Stimulated activated CD4-positive, alpha-beta T cell treated with anti-CD3 and anti-CD28 coated beads, Interleukin-15, amount 100 ng/mL, for 1 hour (primary cell): ENCODE measurements at places on chromosomes 6 and 20.

DNA sequence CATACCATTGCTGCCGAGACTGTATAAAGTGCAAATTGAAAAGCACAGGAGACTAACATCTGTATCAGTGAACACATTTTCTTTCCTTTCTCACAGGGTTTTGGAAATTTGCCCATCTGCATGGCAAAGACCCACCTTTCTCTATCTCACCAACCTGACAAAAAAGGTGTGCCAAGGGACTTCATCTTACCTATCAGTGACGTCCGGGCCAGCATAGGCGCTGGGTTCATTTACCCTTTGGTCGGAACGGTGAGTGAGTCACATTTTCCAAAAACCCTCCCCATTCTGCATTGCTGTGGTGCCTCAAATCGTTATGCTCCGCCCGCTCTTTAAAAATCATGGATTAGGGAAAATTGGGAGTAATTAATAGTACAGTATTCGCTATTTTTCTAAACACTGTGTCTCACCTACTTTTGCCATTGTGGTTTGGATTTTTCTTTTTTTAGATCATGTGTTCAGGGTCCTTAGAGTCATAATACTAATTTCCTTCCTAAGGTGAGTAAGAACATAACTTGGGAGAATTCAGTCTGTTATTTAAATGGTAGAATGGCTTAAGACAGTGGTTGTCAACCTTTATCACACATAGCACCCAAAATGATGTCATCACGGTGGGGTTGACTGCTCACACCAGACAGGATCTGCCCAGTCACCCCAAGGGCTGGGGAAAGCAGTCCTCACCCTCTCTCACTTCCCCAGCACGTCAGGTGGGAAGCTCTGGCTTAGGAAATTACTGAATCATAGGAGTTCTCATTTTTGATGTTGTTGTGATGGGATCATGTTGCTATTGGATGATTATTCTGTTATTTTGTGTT, 171.6 kb downstream of the MTHFD1L start:
- DNase-seq: no peak

DNA sequence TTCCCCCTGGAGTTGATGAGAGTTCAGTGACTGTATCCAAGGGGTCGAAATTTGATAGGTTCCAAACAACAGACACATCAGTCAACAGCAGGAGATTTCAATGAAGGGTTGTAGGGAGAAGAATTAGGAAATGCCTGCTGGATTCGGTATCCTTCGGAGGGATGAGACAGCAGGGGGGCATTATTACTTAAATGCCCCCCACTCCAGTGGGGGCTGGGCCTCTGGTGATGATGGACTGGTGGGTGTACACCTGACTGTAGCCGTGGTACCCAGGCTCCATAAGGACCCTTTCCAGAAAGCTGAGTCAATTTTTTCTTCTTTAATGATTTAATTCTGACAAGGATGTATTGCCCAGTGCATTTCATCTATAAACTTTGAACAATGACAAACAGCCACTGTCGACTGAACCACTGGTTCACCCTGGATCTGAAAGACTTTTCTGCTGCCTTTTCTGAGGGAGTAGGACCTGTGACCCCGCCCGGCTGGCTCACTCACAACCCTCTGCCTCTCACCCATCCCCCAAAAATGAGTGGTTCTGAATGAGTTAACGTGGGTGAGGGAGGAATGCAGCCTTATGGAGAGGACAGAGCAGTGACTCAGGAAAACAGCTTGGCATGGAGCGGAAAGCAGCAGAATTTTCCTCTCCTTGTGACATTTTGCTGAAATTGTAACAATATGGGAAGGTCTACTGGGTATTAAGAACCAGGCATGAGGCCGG, 41.0 kb downstream of the ZMYND8 start:
- no peak for DNase-seq

DNA sequence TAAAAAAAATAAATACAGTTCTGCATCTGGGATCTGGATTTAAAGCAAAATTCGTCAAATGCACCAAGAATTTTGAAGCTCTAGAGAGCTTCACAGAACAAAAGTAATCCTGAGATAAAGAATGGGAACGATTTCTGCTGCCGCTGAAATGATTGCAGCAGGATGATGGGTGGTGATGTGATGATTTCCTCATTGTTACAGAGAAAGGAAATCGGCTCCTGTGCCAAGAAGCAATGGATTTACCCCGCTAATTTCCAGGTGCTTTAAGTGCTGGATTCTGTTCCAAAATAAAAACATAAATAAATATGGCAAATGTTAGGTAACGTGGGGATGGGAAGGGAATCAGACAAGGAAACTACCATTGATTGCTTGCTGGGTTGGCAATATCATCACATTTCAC, 1067.9 kb upstream of the MAP3K7 start:
- no peak for DNase-seq

DNA sequence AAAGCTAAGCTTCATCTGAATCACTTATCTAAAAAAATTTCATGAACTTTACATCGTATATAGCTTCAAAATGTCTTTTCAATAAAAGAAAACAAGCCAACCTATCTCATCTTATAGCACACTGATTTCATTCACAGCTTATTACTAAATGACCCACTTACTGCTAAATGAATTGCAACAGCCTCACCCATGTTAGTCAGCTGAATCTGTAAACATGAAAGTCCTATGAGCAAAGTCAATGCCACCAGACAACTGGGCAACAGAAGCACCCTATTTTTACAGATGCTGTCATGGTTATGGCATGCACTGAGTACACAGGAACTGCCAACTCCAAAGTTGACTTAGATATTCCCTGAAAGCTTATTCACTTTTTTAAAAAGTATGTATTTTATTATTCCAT, 41.2 kb upstream of the DST start:
- no peak for DNase-seq

DNA sequence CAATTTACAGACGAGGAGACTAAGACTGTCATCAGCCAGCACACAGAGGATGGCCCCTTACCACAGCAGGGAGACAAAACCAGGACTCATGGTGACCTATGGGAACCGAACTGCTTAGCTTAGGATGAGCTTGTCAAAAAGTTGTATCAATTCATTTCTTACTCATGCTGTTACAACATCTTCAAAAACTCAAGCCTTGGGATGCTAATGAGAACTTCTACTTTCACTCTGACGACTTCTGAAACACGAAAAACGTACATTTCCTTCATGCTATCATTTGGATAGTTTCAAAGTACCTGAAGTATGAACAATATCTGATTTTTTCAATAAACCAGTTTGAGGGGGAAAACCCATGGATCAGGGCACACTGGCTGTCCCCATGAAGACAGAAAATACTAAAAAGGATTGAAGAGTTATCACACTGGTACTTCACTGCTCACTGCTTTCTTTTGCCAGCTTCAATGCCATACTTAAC, 31.9 kb downstream of the HIVEP2 start:
- DNase-seq: no peak

DNA sequence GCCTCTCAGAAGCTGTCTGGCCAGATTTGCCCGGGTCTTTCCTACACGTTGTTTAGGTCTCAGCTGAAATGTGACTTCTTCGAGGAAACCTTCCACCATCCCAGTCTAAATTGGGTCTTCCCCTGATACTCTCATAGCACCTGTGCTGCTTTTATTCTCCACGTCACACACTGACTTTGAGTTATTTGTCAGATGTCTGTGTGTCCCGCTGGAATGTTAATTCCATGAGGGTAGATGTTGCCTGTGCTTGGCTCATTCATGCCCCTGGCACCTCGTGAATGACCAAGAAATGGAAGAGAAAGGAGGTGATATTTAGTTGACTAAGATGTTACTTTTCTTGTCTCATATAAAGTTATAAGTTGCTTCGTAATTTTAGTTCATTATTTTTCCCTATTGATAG, 197.8 kb downstream of the TMEM242 start:
- DNase-seq: no peak

DNA sequence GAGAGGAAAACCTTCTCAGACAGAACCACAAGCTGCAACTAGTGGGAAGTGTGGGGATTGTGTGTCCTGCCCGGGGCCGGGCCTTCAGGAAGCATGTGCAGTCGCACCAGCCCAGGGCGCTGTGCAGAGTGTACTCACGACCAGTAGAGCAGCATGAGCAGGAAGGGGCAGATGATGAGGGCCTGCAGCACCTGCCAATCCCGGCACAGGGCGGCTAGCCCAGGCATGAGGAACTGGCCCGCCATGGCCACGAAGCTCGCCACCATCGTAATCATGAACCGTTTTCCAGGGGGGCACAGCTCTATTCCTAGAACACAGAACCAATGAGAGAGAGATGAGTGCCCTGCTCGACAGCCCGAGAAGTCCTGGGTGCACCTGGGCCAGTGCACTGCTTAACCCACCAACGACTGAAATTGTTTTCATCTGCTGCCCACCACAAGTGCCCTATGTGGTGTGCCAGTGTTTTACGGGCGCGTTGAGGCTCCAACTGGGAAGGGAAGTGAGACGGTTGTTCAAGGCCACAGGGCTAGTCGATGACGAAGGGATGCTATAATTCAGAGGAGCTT, 65.0 kb downstream of the PSMG4 start:
- no peak for DNase-seq

- no peak for DNase-seq
These were observed 11.8 kb upstream of the FERMT1 start for GRCh38 chr20:6134592-6134991.

- DNase-seq: no peak
These were observed 41.7 kb downstream of the PLN start for GRCh38 chr6:118589649-118590365.

DNA sequence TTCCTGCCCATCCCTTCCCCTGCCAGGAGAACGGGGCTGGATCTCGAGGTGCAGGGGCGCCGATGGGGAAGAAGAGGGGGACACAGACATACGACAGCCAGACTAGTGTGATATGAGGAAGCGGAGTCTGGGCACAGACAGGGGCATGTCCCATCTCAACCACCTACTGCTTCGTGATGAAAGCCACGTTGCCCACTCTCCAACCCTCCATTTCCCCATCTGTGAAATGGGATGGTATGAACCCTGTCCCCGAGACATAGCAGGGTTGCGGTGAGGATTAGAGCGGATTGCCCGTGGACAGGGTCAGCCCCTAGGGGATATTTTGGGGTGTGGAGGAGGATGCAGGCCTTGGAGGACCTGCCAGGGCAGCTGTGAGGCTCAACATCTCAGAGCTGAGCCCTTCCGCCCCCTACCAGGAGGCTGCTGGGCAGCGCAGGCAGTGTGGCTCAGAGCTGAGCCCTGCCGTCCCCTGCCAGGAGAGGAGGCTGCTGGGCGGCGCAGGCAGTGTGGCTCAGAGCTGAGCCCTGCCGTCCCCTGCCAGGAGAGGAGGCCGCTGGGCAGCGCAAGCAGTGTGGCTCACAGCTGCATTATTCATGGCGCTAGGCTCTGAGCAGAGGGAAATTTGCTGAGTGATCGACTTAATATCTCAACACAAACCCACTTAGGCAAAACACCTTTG, 71.7 kb downstream of the GRM4 start:
- no peak for DNase-seq

DNA sequence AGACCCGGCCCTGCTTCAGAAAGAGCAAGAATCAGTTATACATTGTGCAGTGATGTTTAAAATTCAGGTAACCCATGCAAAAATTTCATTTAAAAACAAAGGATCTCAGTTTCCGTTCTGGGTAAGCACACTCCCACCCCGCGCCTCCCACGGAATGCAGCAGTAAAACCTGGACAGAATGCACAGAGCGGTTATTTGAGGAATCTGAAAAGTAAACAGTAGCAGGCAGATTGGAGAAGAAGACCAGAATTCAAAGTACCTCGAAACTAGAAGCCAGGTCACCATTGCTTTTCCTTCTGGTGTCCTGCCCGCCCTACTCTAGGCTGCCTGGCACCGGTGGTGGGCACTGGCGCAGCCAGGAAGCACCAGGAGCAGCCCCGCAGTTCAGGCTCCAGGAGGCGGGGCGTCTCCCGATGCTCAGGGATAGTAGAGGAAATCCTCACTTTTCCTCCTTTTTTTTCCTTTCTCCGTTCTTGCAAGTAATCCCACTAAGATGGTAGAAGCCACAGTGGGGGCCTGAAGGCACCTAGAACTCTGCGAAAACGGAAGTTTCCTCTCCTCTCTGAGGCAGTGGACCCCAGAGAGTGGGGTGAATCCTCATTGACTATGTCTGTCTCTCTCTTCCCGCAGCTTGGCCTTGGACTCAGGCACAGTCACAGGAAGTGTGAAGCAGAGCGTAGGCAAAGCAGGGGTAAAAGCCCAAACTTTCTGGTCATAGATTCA, 28.3 kb downstream of the METTL24 start:
- DNase-seq: no peak

DNA sequence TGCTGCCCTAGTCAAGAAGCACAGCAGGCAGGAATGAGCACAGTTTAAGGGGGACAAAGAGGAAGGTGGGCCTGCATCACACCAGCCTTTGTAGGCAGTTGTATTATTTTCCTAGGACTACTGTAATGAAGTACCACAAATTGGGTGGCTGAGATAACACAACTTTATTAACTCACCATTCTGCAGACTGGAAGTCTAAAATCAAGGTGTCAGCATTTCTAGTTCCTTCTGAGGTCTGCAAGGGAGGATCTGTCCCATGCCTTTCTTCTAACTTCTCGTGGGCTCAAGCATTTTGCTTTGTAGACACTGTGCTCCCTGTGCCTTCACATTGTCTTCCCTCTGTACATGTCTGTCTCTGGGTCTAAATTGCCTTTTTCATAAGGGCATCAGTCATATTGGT, 488.5 kb upstream of the JARID2 start:
- no peak for DNase-seq

- DNase-seq: no peak
These were observed at the start of gene SIM1 for GRCh38 chr6:100464903-100465700. SIM1 (minus strand) TSS chr6:100464921; CDS start chr6:100463468, 1,453 bp downstream.

DNA sequence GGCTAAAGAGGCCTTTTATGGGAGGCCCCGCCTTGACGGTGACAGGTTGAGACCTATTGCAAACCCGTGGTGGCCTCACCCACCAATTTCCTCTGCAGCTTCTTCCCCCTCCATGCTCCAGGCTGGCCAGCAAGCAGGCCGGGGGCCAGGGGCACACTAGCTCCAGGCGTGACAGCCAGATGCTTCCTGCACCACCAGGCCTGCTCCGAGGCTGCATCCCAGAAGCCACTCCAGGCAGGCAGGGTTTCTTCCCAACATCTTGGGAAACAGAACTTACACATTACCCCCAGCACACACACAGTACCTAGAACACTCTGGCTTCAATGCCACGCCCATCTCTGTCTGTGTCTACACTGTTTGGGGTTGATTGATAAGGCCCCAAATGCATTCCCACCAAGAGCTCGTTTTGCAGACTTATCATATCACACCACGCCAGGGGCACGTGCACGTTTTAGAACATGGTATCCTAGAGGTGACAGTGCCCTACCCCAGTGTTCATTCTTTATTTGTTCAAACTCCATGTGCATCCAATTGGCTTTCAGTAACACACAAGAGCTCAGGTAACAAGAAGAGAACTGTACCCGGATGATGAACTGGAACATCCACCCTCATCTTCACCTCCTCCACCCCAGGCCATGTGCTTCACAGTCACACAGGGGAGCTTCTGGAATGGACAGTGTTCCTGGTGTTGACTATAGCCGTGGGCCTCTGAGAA, 221.4 kb upstream of the RREB1 start:
- no peak for DNase-seq

- no peak for DNase-seq
These were observed 11.4 kb upstream of the SOX12 start for GRCh38 chr20:313948-314347.

GRCh38 chr6:64014595-64014994, 379.0 kb downstream of the PHF3 start:
- DNase-seq: no peak

GRCh38 chr6:136960781-136961180, 38.7 kb downstream of the SLC35D3 start:
- no peak for DNase-seq
